Stimulated activated CD4-positive, alpha-beta T cell treated with anti-CD3 and anti-CD28 coated beads, Interleukin-1b, Interleukin-23, amount 100 ng/mL, for 4 hours (primary cell): ENCODE measurements at places on chromosomes 13 and 19.

DNA sequence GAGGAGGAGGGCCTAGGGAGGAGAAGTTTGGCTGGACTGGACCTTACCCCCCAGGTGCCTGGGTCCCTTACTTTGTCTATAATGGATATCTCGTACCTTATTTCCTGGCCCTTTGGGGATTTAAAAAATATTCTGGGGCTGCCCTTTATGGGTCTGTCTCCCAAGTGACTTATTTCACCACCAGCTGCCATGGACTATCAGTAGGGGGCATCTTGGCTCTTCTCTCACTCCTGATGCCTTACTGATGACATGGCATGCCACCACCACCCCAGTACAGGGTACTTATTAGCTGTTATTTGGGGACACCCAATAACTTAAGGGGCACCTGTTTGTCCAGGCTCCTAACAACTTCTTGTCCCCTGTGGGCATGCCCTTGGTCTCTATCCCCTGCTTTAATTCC lies 38.0 kb downstream of the NFIX start:
- DNase-seq, result no peak

DNA sequence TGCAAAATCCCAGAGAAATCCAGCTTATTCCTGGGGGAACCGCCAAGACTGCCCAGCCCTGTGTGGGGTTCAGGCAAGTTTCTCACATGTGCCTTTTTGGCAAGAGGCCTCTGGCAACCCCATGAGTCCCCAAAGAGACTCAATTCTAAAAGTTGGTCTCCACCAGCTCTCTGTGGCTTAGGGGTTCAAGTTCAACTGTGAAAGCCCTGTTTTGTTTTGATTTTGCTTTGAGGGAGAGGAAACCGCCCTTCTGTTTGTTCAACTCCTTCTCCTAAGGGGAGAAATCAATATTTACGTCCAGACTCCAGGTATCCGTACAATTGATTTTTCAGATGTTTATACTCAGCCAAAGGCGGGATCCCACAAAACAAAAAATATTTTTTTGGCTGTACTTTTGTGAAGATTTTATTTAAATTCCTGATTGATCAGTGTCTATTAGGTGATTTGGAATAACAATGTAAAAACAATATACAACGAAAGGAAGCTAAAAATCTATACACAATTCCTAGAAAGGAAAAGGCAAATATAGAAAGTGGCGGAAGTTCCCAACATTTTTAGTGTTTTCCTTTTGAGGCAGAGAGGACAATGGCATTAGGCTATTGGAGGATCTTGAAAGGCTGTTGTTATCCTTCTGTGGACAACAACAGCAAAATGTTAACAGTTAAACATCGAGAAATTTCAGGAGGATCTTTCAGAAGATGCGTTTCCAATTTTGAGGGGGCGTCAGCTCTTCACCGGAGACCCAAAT lies 583 bp upstream of the LDLR start:
- DNase-seq, result no peak

DNA sequence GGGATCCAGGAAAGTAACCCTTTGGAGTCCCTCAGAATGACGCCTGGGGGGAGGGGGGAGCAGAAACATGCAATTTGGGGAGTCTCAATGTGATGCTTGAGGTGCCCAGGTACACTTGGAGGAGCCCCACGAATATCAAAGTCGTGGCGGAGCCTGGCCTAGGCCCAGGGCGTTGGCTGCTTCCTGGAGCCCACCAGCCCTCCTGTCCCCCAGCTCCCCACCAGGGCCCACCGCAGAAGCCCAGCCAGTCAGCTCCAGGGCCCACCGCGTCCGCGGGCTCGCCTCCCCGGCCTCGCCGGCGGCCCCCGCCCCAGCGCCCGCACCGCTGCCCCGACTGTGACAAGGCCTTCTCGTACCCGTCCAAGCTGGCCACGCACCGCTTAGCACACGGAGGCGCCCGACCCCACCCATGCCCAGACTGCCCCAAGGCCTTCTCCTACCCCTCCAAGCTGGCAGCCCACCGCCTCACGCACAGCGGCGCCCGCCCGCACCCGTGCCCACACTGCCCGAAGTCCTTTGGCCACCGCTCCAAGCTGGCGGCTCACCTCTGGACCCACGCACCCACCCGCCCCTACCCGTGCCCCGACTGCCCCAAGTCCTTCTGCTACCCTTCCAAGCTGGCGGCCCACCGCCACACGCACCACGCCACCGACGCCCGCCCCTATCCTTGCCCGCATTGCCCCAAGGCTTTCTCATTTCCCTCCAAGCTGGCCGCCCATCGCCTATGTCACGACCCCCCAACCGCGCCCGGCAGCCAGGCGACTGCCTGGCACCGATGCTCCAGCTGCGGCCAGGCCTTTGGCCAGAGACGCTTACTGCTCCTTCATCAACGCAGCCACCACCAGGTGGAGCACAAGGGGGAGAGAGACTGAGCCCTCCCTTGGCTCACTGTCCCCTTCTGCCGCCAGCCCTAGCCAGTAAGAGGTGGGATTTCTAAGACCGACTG lies 2.1 kb downstream of the ZNF575 start:
- no peak for DNase-seq

DNA sequence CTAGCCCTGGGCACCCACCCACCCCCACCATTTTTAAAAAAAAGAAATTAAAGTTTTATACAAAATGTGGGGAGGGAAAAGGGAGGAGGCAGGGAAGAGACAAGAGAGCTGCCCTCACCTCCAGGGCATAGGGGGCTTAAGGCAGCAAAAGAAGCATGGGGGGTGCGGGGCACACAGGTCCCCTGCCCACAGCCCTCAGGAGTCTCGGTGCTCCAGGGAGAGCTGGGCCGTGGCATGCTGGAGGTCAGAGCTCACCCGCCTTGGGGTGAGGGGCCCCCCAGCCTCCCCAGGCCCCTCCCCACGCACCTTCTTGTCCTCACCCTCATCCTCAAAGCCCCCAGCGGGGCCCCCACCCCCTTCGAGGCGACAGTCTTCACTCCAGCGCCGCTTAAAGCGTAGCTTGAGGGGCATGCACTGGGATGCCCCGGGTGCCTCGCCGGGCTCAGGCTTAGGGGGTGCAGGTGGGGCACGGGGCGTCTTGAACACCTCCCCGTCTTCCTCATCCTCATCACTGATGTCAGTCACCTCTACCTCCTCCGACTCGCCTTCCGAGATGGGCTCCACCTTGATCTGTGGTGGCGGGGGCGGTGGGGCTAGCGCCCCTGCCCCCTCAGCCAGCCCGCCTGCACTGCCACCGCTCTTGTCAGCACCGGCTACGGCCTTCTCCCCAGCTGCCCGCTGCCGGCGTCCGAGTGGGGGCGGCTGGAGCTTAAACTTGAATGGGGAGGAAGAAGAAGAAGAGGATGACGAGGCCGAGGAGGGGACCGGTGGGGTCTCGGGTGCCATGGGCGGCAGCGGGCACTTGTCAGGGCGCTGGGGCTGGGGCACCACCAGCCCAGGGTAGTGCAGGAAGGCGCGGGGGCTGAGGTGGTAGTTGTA lies 6.1 kb upstream of the GSK3A start:
- no peak for DNase-seq

GRCh38 chr13:43363156-43363953 lies 340.0 kb downstream of the DNAJC15 start:
- no peak for DNase-seq

GRCh38 chr13:42595253-42595571 lies 21.3 kb downstream of the TNFSF11 start:
- DNase-seq, result no peak

DNA sequence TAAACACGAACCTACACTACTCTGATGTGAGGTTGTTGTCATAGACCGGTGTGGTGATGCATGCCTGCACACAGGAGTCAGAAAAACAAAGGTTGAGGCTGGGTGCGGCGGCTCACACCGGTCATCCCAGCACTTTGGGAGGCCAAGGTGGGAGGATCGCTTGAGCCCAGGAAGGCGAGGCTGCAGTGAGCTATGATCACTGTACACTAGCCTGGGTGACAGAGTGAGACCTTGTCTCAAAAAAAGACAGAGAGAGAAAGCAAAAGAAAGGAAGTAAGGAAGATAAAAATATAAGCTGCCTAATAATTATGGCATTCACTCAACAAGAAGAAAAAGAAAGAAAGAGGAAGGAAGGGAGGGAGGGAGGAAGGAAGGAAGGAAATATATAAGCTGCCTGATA lies 9.3 kb downstream of the GP6 start:
- DNase-seq, result no peak
